ENCODE measurements at places on chromosomes 11 and 22. TPM values are rescaled to one million over a fixed set of nuclear protein-coding genes. Genes with fewer than 3 reads are reported as not detected.

RGL4 gene
- not detected for total RNA-seq

PICK1 gene
- total RNA-seq: 10.4 TPM

BTBD18 gene
- not detected for total RNA-seq

CALCA gene
- total RNA-seq: not detected

BATF2 gene
- 0.86 TPM for total RNA-seq

ZP1 gene
- 0.11 TPM for total RNA-seq

OR5B12 gene
- total RNA-seq: not detected

SLC39A13 gene
- total RNA-seq: 54.0 TPM

MUC5B gene
- 3.7 TPM for total RNA-seq

DCHS1 gene
- 0.12 TPM for total RNA-seq

TPH1 gene
- total RNA-seq: 0.10 TPM

FGF19 gene
- total RNA-seq: 0.03 TPM

PES1 gene
- 113 TPM for total RNA-seq

JAML gene
- not detected for total RNA-seq

PNPLA5 gene
- total RNA-seq: not detected

DCDC1 gene
- 0.64 TPM for total RNA-seq

RHOD gene
- 47.7 TPM for total RNA-seq

APOA5 gene
- not detected for total RNA-seq

TRIM29 gene
- 6.2 TPM for total RNA-seq

MAP4K2 gene
- 8.8 TPM for total RNA-seq

CASP12 gene
- not detected for total RNA-seq

CARD18 gene
- not detected for total RNA-seq

PRG3 gene
- not detected for total RNA-seq

All from A549 treated with CpdA at 1 μM for 4 hours (cell line).